ENCODE measurements at places on chromosomes 11 and 22.

GRCh38 chr22:27790376-27791158 lies 11.0 kb downstream of the MN1 start:
- no peak for DNase-seq

- no peak for DNase-seq
Observed at GRCh38 chr11:20066013-20066782, 94.1 kb downstream of the DBX1 start.

- no peak for DNase-seq
Observed at GRCh38 chr11:134425816-134426536, 13.9 kb upstream of the B3GAT1 start.

DNA sequence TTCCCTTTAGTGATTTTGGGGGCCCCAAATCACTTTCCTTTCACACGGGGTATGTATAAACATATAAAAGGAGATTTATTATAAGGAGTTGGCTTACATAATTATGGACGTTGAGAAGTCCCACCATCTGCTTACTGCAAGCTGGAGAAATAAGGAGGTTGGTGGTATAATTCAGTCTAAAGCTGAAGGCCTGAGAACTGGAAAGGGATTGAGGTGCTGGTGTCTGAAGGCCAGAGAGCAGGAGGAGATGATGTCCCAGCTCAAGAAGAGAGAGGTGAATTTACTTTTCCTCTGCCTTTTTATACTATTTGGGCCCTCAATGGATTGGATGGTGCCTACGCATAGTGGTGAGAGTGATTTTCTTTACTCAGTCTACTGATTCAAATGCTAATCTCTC lies 1.3 kb upstream of the ZNF202 start:
- no peak for DNase-seq

DNA sequence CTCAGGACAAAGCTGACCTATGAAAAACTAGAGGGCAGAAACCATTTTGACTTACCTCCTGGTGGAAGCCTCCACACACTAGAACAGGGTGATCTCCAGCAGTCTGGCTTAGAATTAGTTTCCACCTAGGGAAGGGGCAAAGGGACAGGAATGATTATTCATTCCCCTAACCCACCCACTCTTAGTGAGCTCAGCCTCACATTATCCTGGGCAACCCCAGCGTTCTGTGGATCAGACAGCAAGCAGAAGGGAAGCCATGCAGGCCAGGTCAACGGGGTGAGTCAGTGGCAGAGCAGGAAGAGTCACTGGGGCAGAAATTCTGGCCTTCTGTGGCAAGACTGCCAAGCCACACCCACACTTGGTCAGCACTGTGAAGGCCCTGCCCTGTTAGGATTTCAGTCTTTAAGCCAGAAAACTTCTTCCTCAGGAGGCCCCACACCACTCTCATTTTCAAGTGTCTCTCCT lies 10.5 kb downstream of the NUMA1 start:
- DNase-seq, result no peak

DNA sequence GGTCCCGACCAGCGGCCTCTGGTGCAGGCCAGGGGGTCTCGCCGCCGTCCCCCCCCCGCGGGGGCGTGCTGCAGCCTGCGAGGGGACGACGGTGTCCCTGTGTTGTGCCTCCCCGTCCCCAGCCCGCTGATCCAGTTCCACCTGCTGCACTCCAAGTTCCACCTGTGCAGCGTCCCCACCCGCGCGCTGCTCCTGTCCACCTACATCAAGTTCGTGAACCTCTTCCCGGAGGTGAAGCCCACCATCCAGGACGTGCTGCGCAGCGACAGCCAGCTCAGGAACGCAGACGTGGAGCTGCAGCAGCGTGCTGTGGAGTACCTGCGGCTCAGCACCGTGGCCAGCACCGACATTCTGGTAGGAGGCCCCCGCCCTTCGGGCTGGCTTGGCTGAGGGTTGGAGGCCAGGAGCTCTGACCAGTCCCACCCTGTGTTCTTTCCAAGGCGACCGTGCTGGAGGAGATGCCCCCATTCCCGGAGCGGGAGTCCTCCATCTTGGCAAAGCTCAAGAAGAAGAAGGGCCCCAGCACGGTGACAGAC lies 42.8 kb downstream of the MUC6 start:
- DNase-seq, result no peak

DNA sequence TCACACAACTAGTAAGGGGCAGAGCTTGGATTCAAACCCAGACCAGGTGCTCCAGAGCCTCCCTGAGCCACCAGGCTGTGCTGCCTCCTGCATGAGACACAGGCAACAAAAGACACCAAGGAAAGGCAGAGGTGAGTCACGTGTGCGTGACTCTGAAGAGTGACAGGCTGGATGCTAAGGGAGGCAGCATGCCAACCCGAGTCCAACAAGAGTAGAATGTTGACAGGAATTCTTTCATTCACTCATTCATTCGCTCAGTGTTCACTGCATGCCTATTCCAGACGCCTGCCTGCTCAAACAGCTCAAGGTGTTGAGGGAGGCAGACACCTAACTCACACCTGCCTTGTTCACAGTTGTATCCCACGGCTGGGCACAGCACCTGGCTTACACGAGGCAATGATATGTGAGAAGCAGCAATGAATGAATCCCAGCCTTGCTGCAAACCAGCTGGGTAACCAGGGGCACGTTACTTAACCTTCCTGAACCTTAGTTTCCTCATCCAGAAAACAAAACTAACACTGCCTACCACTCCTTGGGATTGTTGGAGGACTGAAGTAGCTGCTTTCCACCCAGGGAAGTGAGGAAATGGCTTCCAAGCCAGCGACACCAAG lies 73.8 kb upstream of the ARFGAP3 start:
- DNase-seq, result no peak

Measured in neuronal stem cell (in vitro differentiated cells).